ENCODE measurements at places on chromosomes 13 and 19.

DNA sequence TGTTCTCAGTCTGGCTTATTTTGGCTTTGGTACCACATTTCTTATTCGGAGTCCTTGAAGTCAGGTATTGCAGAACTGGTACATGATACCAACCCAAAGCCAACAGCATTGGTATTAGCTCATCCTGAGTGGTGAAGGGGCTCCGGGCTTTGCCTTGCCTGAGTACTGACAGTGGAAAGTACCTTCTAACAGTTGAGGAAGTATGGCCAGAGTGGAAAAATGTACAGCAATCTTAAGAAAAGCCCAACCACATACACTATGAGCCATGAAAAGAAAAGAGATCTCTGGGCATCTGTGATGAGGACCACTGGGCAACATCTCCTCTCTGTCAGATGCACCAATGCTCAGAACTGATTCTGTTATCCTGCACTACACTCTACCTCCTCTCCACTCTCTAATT lies 8.3 kb downstream of the LCP1 start:
- DNase-seq: no peak

GRCh38 chr13:114118511-114119123 lies 13.8 kb downstream of the RASA3 start:
- DNase-seq: peak; percentile 80

DNA sequence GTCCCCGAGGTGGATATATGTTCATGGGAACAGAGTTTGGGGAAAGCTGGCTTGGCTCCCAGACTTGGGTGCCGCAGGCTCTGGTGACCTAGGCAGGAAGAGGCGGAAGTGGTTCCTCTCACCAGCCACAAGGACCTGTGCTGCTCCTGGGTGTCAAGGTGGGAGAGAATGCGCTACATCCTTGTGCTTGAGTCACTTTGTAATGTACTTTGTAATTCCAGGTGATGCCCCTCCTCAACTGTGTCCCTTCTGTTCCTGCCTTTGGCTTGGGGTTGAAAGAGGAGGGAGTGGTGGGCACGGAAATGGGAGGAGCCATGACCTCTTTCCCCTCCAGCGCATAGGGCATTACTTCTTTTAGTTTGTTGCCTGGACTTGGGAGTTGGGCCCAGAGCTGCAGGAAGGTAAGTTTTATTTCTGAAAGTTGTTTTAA lies 10.9 kb downstream of the GARRE1 start:
- no peak for DNase-seq

DNA sequence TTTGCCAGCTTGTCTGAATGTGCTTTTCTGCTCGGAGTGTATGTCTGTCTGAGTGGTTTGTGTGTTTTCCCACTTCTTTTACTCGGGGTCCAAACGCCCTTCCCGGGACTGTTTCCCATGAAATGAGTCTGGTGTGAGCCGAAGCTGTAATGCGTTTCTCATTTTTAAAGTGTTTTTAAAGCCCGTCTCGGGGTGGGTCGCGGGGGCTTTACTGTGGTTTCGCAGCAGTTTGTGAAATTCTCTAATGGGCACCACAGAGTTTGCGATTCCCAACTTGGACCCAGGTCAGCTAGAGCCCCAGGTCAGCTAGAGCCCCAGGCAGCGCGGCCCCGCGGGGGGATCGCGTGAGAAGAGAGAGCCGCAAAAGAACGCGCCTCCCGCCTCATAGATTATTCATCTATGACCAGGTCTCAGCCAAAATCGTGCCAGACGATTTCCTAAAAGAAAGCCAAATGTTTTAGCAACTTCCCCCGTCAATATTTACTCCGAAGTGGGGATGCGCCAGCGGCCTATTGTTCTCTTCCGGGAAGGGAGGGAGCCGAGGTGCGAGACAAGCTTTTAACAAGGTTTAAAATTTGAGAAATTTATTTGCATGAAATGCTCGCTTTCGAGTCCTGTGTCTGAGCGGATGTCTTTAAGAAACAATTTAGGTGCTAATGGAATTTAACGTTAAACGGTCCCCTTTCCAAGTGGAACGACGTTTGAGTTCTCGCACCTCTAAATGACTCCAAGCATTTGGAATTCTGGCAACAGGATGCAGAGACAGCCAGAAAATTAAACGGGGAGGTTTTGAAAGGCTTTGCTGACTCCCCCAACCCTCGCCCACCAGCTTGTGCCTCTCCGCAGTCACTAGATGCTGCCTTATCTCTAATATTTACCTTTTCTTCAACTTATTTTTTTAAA lies 2.2 kb downstream of the ZIC2 start:
- no peak for DNase-seq

DNA sequence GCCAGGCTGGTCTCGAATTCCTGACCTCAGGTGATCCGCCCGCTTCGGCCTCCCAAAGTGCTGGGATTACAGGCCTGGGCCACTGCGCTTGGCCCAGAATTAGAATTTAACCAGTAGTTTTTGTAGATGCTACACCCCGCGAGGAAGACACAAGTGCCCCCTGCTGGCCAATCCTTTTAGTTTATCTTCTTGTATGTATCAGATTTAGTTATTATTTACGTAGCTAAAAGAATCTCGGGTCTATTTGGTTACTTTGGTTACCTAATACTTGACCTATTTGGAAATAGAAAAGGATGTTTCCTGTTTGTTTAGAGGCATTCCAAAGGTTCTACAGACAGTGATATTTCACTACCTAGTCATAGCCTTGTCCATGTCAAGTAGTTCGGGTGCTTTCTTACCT lies 22.0 kb downstream of the MUC16 start:
- DNase-seq: no peak

- no peak for DNase-seq
Measured at GRCh38 chr19:40360708-40361241, 12.3 kb downstream of the PLD3 start.

GRCh38 chr19:3517638-3518037 lies 11.5 kb downstream of the FZR1 start:
- no peak for DNase-seq

DNA sequence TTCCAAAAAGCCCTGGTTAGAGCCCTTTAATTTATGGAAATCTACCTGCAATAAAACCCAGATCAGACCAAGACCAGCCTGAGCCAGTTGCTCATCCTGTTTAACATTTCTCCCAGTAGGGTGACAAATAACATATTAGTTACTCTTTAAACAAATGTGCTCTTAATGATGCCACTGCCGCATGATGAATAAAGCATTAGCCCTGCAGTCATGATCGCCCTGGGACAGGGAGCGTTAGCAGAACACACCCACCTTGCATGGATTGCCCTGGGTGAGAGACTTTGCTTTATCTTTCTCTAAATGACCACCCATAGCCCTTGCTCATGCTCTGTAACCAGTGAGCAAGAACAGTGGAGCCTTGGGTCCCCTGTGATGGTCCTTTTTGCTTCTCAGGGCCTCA lies 362.4 kb downstream of the ENOX1 start:
- DNase-seq: no peak

DNA sequence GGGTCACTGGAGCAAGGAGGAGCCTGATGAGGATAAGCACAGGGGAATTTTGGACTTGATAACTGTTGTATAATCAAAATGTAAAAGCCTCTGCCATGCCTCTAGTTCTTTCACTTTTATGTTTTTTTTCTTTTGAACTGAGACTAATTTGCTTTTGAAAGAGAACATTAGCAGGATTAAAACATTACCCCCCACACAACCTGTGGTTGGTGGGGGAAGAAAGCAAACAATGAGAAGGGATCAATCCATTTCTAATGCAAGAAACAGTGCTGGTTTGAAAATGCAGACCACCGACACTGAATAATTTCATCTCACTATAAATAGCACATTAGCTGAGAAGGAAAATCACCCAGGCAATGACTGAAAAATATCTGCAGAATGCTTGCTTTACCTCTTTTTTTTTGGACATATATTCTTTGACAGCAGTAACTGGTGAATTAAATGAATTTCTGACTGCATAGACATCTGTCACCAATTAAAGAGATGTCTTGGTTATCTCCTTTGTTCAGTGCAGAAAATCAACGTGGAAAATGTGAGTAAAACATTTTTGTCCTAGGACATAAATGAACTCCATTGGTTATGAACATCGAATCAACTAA lies 48.6 kb upstream of the TRPC4 start:
- DNase-seq: no peak

- DNase-seq: no peak
Measured at GRCh38 chr19:51124729-51125128, at the start of gene SIGLEC9. Gene SIGLEC9 (plus strand): TSS chr19:51124906. CDS start chr19:51124975, 69 bp downstream.

DNA sequence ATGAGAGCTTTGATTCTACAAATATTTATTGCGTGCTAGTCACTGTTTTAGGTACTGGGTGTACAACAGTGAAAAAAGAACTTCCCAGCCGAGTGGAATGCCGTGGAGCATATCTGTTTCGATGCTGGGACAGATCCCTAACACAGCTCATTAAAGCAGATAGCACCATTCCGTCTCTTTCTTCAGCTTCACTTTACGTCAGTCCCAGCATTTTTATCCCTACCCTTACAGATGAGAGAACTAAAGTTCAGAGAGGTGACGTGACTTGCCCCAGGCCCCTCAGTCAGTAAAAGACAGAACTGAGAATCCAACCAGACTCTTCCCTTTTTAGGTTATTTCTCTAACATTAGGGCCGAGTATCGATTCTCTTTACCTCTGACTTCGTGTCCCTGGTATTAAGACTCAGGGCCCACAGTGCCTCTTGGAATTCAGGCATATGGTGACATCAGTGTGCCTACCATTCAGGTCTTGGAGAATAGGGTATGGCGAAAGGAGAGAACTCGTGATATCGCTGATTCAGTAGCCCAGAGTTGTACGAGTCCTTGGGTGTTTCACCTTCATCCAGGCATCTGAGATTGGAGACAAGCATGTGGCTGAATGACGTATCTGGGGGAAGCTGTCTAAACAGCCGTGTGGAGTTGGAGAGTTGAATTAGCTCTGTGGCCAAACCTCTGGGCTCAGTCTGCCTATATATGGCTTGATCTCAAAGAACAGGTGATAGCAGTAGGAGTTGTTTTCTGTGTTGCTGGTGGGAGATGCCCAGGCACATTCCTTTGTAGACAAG lies 27.1 kb downstream of the ACTN4 start:
- DNase-seq: peak; percentile 36

DNA sequence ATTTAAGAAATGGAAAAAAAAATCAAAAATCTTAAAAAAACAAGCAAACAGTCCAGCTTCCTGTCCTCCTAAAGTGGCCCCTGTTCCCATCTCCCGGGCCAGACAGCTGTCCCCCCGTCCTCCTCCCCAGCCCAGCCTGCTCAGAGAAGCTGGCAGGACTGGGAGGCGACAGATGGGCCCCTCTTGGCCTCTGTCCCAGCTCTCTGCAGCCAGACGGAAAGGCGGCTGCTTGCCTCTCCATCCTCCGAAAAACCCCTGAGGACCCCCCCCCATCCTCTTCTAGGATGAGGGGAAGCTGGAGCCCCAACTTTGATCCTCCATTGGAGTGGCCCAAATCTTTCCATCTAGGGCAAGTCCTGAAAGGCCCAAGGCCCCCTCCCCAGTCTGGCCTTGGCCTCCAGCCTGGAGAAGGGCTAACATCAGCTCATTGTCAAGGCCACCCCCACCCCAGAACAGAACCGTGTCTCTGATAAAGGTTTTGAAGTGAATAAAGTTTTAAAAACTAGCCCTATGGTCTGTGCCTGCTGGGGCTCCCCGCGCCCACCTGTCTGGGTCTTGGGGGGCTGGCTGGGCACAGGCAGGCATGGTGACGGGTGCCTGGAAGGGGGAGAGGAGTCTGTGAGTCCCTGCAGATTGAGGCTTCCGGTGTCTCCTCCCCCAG lies 3.8 kb downstream of the GADD45GIP1 start:
- no peak for DNase-seq

DNA sequence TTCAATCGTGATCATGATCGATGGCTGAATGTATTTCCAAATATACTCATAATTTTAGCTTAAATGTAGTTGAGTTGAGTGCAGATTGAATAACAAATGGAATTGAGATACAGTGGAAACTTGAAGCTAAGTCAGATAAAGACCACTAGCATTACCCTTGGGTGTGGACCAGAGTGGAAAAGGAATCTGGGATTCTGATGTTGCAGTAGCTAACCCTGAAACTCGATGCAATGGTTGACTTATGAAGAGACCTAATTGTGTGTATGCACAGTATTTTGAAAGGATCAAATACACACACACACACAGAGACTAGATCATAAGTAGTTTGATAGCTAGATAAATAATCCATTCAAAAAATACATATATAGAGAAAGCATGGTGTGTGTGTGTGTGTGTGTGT lies 135.8 kb downstream of the RXFP2 start:
- DNase-seq: no peak

All from fibroblast of lung (primary cell).